ENCODE measurements at places on chromosomes 3 and 15. TPM values are rescaled to one million over a fixed set of nuclear protein-coding genes. Genes with fewer than 3 reads are reported as not detected.

The MAP6D1 gene
- 3.9 TPM for polyA plus RNA-seq

The KNG1 gene
- not detected for polyA plus RNA-seq

The CDHR4 gene
- not detected for polyA plus RNA-seq

The MUC20 gene
- 0.17 TPM for polyA plus RNA-seq

The FAM81A gene
- not detected for polyA plus RNA-seq

All from BJ (cell line).